ENCODE measurements at places on chromosomes 1 and 21.

DNA sequence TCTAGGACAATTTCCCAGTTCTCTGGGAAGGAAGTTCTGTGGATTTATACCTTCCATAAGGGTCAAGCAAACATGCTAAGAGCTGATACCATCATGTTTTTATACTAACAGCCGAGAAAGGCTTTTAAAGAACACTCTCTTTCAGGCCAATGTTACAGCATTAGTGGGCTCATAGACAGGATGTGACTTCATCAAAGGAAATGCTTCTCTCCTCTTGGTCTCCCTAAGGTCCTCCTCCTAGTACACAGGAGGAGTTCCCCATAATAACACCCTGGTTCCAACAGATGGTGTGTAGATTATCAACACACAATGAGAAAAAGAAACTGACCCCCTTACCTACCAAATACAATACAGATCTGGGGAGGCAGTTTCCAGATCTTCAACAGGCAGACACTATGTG is 26.7 kb upstream of the GLIS1 start:
- DNase-seq, result no peak

GRCh38 chr21:34320011-34320410 is 43.8 kb upstream of the KCNE2 start:
- DNase-seq, result no peak

DNA sequence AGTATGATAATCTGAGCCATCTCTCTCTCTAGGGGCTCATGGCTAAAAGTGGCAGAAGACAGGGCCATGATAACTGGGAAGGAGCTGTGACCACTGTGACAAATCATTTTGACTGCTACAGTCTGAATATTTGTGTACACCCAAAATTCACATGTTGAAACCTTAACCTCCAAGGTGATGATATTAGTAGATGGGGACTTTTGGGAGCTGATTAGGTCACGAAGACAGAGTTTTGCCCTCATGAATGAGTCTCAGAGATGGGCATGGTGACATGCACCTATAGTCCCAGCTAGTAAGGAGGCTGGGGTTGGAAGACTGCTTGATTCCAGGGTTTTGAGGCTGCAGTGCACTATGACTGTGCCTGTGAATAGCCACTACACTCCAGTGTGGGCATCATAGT is 174.9 kb downstream of the PLD5 start:
- DNase-seq, result no peak

DNA sequence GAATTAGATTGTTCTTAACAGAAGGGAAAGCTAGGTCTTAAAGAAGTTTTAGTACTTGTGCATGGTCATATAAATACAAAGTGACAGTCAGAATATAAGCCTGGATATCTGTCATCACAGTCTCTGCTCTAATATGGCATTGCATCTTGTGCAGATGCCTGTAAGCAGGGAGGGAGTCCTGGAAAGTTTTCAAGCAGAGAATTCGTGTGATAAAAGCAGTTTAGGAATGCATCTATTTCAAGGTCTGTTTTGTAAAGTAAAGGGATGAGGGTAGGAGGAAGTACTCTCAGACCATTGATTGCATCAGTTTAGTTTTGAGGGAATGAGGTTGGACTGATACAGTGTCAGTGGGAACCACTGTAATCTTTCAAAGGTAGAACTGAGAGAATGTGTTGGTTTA is 30.6 kb downstream of the IARS2 start:
- DNase-seq, result no peak

DNA sequence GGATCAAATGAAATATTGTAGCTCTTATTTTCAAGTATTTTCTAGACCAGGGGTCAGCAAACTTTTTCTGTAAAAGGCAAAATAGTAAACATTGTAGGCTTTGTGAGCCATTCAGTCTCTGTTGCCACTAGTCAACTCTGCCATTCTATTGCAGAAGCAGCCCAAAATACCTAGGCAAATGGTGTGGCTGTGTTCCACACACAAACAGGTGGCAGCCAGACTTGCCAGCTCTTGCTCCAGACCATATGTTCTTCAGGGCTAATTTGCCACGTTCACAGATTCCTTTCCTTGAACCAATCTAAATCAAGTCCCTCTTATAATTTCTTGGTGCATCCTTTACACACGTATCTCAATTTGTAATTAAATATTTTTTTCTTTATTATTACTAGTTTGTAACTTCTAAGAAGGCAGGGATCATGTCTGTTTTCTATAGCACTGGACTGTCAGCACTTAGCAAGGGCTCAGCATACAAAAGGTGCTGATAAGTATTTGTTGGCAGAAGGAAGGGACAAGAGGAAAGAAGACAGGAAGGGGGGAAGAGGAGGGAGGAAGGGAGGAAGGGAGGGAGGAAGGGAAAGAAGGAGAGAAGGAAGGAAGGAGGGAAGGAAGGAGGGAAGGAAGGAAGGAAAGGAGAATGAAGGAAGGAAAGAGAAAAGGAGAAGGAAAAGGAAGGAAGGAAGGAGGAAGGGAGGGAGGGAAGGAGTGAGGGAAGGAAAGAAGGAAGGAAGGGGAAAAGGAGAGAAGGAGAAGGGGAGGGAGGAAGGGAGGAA is 106.5 kb upstream of the EDEM3 start:
- no peak for DNase-seq

DNA sequence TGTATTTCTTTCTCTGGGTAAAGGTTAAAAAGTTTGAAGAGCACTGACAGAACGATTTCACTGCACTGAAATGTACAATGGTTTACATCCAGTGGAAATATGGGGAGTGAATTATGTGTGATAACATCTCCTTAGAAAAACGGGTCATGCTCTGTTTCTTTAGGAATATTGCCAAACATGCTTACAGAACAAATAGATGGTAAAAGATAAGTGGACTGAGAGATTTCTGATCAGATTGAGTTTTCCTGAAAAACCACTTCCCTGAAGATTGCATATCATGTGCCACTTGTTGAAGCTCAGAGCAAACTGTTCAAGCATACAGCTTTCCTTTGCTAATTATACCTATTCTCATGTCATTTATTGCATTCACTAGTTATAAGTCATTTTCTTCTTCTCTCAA is 29.9 kb upstream of the DISP1 start:
- DNase-seq, result peak; percentile 33

GRCh38 chr1:157292302-157292701 is 154.1 kb upstream of the ETV3 start:
- DNase-seq, result no peak

DNA sequence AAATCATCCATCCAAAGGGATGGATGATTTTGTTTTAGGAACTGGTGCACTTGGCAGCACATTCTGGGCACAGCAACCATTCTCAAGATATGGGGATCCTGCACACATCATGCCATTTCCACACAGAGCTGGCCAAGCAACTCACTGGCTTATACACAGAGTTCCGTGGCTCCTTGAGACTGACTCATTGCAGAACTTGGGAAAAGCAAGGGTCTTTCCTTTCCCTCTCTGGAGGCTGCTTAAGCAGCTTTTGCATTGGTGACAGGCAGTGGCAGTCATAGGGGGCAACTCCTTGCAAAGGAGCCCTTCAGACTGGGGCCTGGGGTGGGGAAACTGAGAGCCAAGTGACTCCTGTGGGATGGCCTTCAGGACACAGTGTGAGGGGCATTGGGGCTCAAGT is 1.9 kb upstream of the MAD2L2 start:
- DNase-seq, result no peak

DNA sequence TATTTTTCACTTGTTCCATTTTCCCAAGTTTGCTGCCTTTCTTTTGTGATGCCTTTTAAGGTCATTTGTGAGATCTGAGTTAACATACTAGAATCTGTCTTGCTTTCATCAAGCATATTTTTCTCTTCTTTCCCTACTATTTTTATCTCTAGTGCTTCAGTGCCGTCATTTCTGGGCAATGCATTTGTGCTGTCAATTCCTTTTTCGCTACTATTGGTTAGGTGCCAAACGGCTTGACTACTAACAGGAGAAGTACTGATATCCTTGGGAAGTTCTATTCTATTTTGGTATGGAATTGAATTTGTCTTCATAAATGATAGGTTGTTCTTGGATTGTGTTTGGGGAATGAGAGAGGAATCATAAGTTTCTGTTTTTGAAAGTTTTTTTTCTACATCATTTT is 42.2 kb downstream of the LRRC53 start:
- no peak for DNase-seq
